ENCODE measurements at places on chromosomes 1 and 21.

GRCh38 chr1:93506126-93506525, 58.2 kb downstream of the FNBP1L start:
- DNase-seq, result no peak

DNA sequence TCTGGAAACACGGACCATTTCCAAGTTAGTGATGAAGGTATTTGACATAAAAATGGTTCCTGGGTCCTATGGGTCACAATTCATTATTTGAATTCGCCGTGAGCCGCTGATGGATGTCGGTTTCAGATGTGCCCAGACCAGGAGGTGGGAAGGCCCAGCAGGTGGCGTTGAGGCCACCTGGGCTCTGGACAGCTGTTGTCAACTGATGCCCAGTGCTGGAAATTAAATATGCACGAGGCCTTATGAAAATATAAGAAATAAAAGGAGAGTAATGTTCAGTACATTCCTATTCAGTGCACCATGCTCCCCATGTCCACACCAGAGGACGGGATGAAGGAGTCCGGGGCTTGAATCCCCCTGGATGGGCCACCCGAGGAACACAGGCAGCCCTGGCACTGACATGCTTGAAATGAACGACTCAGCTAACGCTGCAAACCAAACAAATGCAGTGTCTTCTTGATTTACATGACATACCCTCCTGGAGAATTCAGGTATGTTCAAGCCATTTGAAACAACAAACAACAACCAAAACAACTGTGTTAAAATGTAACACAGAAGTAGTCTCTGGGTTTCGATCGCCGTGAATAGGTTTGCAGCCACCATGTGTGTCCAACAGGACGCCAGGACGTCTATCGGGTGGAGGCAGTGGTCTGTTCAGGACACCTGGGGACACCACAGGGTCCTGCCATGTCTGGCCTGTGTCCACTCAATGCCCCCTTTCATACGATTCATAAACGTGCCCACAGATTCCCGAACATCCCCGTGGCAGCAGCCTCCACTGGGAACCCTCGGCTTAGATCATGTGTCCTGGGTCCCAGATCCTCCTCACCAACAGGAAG, 6.1 kb downstream of the TFF3 start:
- DNase-seq, result peak; percentile 35

DNA sequence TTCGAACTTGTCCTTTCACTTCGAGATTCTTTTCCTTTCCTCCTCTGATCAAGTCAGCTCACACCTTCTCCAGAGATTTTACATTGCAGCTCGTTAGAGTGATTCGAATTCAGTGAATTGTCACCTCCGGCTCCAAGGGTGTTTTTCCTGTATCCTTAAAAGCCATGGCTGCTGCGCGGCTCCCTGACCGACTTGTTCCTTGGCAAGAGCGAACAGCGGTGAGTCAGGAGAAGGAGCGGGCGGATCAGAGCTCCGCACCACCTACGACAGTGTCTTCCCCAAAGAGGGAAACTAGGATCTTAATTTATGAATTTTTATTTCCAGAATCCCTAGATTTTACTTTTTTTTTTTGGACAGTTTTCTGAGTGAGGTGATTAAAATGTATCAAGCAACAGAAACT, 204.4 kb upstream of the ADGRL2 start:
- DNase-seq, result no peak

DNA sequence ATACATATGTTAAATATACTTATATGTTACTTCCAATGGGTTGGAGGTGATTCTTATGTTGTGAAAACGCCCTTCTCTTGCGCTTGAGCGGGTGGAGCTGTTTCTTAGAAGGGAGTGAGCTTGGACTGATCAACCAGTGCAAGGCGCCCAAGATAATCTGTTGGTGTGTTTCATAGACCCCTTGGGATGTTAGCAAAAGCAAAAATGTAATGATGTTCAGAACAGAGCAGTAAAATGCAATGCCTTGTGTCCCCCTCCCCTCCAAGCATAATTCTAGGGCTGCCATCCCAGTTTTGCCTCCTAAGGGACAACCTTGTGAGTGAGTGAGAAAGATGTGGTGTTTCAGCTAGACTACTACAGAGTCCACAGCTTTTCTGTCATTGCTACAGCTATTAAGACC, 6.2 kb upstream of the CD34 start:
- no peak for DNase-seq

- DNase-seq, result no peak
These were observed 104.6 kb downstream of the PLXNA2 start for GRCh38 chr1:208139434-208140045.

DNA sequence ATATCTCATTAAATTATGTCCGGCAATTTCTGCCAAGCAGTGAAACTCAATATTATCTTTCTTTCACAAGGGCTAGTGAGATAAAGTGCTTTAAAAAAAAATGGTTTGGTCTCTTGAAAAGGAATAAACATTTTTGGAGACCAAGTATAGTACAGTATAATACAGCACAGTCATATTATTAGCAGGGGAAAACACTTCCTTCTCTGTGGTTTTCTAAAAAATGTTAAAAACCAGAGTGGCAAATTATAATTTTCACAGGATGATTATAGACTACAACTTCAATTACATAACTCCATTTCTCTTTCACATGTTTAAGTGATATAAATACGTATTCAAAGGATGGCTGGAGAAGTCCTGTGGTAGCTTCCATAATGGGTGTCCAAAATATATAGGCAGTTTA, 170.3 kb upstream of the DMRTA2 start:
- DNase-seq, result no peak

DNA sequence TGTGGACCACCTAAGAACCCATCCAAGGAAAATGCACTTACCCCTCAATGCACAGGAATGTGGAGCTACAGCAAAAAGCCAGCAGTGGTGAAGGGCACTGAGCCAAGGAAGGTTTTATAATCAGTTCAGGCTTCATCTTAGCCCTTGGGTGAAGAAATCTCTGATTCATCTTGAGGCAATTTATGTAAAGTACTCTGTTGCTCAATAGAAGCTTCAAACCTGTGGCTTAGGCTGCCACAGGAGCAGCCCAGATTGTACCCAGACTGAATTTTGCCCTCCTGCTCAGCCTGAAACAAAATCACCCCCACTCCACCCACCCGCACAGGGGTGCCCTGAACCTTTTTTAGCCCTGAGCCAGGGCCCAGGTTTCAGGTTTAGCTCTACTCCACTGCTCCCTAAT, at the start of gene S100A12:
S100A12 (minus strand) TSS at position 111 of the 400 bp plus-strand sequence. CDS start 1,029 bp downstream, outside the sequence.
- DNase-seq, result no peak

DNA sequence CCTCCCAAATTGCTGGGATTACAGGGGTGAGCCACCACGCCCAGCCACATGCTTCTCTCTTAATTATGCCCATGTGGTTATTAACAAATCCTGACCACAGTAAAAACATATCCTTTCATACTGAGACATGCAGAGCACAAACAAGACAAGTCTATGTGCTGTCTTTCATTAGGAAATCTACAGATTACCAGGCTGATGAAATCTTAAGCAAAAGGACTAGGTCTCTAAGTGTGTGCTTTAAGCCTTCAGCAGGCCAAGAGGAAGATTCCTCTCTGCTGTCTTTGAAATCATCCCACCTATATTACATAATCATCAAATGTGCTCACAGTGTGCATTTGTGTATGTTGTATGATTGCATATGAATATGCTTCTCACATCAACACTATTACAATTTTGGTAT, 419.3 kb downstream of the KCTD3 start:
- no peak for DNase-seq

- no peak for DNase-seq
These were observed 12.7 kb downstream of the DRAXIN start for GRCh38 chr1:11704194-11704529.

- no peak for DNase-seq
These were observed 40.0 kb upstream of the OSBPL9 start for GRCh38 chr1:51576923-51577322.

DNA sequence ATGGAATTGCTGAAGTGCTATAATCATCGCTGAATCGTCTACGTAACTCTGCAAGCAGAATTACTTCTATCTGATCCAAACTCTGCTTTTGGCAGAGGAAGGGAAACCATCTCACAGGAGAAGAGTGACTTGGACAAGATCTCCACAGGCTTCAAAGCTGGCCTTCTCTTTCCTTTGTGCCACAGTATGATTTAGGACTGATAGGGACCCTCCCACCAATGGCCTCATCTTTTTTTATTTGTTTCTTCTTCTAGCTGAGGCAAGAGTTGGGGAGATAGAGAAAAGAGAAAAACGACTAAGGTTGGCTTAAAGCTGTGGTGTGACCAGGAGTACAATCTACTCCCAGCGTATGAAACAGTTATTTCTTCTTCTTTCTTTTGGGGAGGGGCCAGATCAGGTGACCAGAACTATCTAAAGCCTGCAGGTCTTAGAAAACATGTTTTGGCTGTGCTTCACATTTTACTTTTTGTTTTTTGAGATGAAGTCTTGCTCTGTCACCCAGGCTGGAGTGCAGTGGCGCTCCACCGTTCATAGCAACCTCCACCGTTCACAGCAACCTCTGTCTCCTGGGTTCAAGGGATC, 35.0 kb downstream of the ZNF496 start:
- no peak for DNase-seq

- no peak for DNase-seq
These were observed 626 bp upstream of the HLCS start for GRCh38 chr21:36966821-36967768.

DNA sequence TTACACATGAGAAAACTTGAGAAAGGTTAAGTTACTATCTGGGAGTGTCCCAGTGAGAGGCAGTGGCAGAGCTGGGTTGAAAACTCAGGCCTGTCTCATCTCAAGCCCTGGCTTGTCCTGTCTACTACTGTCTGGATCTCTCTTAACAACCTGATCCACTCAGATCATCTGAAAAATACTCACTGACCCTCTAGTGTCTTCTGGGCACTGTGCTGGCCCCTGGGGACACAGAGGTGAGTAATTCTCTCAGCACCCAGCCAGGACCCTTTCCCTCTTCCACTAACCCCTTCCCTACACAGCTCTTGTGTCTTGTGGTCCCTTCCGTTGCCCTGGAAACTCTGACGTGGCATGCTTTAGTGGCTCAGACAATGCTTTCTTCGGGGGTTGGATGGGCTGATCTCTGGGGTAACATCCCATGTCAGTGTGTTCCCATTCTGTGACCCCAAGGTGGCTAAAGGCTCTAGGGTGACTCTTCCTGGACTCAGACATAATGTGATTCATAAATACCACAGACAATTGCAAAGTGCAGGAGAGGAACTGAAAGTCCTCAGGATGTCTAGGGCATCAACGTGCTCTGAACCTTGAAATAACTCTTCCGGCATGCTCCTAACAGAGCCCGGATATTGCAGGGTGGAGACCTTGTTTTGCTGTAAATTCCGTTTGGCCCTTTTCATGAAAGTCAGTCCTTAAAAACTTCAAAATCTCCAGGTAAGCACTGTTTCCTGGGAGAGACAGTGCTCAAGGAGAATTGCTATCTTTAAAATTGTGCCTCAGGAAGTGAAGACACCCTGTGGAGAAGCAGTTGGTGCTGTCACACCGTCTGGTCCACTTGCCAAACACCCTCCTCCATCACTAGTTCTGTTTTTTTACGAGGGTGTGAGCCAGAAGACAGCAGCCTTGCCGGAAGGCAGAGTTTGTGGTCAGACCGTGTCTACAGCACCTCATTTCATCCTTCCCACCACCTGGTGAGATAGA, 4.0 kb downstream of the SHISAL2A start:
- DNase-seq, result no peak

- no peak for DNase-seq
These were observed 155.1 kb upstream of the CAMK1G start for GRCh38 chr1:209428241-209428921.

- no peak for DNase-seq
These were observed 43.3 kb downstream of the NID1 start for GRCh38 chr1:236021424-236022135.

DNA sequence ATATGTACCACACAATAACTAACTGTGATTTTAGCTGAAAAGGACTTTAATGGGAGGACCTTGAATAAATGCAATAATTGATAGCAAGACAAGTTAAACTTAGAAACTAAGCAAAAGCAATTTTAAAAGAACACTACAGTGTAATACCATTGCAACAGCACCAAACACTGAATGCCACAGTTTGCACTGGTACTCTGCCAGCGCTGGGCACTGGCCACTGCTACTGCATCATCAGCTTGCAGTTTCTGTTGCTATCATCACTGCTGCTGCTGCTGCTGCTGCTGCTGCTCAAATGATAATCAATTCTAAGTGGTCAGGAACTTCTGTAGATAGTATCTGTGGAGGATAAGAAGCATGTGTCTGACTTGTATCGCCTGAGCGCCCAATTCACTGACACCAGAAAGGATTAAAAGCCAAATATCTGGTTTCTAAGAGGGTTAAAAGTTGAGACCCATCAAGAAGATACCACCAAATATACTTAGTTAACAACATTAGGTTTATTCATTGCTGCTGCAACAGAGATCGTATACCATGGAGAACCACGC, 306.9 kb downstream of the LRRC40 start:
- DNase-seq, result no peak

DNA sequence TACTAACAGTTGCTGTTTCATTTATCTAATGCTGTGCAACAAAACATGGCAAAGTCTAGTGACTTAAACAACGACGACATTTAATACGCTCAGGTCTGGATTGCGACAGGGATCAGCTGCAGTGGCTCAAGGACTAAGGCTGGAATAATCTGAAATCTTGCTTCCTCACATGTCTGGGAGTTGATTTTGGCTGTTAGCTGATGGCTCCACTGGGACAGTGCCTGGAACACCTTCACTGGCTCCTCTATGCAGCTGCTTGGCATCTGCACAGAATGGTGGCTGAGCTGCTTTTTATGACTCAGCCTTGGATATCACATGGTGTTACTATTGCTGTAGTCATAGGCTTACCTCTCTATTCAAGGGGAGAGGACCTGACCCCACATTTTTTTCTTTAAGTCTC, 24.0 kb upstream of the BTG3 start:
- no peak for DNase-seq

DNA sequence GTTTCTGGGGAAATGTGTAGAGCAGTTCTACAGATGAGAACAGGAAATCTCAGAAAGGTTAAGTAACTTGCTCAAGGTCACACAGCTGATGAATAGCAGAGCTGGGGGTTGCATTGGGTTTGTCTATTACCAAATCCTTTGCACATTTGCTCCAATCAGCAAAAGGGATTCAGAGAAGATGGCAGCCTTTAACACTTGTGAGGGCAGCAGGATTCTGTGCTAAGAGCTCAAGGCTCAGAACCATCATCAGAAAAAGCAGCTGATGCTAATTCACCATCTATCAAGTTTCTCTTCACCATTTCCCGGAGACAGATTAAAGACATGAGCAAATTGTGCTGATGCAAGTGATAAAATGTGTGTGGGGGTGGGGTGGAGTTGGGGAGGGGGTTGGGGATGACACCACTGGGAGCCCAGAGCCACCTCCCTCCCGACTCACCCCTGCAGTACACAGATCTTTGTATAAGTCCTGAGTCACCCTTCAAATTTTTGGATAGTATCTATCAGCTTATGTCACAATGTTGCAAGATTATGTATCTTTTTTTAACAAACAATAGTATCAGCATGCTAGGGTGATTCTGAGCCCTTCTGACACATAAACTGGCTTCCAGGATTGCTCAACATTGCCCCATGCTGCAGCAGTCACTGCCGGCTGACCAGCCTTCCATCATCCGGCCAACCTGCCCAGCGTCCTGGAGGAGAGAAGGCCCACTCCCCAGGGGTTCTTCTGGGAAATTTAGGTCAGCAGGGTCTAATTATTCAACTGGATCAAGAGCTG, 2.8 kb upstream of the SPSB1 start:
- no peak for DNase-seq

- DNase-seq, result no peak
These were observed 4.4 kb downstream of the CLCA4 start for GRCh38 chr1:86551305-86551704.

GRCh38 chr1:190908691-190909090, 431.0 kb upstream of the BRINP3 start:
- DNase-seq, result no peak

- no peak for DNase-seq
These were observed 17.2 kb downstream of the ATP1A1 start for GRCh38 chr1:116390195-116390594.

- no peak for DNase-seq
These were observed 11.5 kb downstream of the SLC37A1 start for GRCh38 chr21:42525029-42525581.

All from cardiac septum (tissue), 1 donor.